Stimulated activated CD8-positive, alpha-beta memory T cell treated with anti-CD3 and anti-CD28 coated beads, Interleukin-4, amount 100 ng/mL, for 1 hour (primary cell): ENCODE measurements at places on chromosomes 2 and 18.

DNA sequence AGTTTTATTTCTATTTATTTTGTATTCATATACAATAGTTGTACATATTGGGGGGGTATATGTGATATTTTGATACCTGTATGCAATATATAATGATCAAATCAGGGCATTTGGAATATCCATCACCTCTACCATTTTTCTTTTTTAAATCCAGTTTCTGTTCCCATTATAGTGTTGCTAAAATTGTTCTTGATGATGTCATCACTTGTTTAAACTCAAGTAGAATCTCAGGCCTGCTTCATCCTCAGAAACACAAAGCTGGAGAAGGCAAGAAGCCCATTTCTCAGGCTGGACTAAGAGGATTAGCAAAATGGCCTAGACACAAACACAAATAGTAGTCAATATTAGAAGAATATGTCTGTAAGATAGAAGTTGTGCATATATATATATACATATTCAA, 747.1 kb upstream of the ACVR2A start:
- DNase-seq, result no peak

GRCh38 chr2:62234755-62235655, 39.1 kb downstream of the B3GNT2 start:
- DNase-seq, result no peak

DNA sequence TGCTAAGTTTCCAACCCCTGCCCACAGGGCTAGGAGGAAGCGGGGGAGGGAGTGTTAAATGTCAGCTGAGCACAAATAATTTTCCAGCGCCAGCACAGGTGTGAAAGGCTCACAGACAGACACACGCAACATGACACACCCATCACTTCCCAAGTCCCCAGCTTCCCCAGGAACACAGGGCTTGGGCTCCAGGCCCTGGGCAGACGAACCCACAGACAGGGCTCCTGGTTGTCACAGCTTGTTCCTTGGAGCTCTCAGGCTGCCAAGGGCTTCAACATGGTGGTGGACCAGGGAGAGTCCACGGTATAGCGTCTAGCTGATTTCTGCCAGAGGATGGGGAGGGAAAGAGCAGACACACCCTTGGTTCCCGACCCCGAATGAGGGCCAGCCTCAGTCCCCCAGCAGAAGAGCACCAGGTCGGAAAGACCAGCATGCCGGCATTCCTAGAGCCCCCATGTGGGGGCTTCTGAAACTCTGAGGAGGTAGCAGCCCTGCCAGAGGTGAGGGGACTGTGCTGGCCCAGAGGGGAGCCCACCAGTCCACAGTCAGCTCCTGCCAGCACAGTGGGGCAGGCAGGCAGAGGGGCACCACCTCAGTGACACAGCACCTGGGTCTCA, 1.9 kb downstream of the DUSP2 start:
- DNase-seq, result no peak

DNA sequence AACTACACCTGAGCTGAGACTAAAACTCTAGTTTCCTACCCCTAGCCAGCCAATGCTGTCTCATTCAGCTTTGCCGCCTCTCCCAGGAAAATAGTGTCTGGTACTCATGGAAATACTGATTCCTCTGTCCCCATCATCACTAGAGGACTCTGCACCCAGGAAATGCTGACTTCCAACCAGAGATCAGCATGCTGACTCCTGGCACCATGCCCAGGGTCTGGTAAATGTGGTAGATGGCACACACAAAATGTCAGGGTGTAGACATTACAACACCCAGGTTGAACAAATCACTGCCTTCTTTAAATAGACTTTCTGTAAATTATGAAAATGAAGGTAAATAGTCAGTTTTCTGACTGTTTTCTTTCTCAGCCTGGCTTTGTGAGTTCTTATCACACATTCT, 307.3 kb upstream of the CHAC2 start:
- no peak for DNase-seq

DNA sequence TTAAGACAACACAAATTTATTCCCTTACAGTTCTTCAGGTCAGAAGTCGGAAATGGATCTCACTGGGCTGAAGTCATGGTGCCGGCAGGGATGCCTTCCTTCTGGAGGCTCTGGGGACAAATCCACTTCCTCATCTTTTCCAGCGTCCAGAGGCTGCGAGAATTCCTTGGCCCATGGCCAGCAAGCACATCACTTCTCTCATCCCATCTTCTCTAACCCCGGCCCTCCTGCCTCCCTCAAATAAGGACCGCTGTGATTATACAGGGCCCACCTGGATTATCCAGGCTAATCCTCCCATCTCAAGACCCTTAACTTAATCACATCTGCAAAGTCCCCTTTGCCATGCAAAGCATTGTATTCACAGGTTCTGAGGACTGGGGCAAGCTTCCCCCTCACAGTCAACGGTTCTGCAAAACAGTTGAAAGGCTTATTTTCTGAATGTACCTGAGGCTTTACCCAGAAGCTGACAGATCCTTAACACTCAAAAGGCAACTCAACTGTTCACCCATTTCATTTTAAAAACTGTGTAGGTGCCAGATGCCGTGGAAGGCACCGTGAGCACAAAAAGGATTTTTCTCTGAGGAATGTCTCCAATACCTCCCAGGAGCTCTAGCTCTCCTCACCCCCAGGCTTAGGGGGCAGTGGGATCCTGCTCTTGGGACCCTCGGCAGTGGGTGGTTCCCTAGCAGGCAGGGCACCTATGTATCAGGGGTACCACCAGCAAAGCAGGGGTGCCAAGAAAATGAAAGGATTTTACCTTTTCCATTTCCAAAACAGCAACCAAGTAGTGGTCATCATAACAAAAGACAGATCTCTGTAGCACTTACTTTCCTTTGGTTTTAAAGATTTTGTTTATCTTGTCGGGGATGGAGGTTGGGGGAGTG, 84.0 kb downstream of the KCTD1 start:
- DNase-seq, result no peak

- DNase-seq, result no peak
Observed at GRCh38 chr2:241895427-241895711, 25.8 kb downstream of the RTP5 start.
